ENCODE measurements at places on chromosomes 5 and 9.

DNA sequence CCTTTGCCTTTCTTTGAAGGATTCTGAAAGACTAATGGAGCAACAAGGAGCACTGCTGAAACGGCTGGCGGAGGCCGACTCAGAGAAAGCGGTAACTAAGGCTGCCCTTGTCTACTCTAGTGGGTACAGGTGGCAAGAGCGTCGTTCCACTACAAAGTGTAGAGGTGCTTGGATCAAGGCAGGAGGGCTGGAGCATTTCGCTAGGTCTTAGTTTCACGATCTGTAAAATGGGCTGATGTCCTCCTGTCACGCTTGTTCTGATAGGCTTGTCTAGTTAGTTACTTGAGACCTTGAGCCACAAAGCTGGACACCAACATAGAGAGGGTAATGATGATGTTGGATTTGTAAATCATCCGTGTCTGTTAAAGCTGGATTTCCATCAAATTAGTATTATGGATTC is 23.0 kb upstream of the GLE1 start:
- no peak for DNase-seq

- no peak for DNase-seq
These were observed 22.0 kb upstream of the PIK3R1 start for GRCh38 chr5:68193481-68194036.

GRCh38 chr5:173196133-173196952 is 38.7 kb downstream of the NKX2-5 start:
- DNase-seq: no peak

GRCh38 chr9:120480707-120481106 is 99.3 kb downstream of the CDK5RAP2 start:
- DNase-seq: no peak

DNA sequence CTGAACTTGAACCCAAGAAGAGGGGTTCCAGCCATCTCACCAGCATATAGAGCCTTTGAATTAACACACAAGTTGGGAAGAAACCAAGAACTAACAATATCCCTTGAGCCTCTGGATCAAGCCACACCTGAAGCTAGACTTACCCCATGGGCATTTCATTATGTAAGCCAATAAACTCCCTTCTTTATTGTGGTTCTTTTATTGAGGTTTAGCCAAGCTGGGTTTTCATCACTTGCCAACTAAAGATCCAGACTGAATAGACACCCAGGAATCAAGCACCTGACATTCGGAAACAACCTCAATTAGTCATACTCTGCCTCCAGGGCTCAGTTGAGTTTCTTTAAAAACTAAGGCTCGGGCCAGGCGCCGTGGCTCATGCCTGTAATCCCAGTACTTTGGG is 226.7 kb downstream of the AGTPBP1 start:
- no peak for DNase-seq

DNA sequence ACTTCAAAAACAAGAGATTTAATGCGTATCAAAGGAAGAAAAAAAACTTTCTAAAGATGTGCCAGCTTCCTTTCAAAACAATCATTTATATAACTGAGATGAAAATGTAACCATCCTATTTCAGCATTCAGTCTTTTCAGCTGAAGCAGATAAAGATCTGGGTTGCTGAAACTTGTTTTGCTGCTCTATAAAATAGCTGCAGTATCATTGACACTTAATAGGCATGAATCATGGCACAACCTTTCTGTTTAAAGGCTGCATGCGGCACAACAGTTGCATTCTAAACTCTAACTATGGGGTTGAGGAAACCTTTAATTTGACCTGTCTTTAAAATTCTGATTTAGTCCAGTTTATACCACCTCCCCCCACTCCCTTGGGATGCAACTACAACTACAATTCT is 196.7 kb downstream of the MPDZ start:
- DNase-seq: no peak

DNA sequence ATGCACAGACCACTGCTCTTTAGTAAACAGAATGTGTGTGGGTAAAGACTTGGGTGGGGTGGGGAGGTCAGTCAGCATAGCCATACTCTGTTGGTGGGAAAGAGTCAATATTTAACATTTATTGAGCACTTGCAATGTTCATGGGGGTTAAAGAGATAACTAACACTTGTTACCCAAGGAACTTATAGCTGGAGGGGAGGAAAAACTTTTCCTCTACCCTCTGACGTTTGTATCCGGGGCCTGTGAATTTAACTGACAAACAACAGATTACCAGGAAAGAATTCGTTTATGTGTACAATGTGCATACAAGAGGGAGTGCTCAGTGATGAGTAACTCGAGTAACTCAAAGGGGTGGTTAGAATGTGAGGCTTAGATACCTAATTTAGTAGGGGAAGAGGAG is 6.8 kb upstream of the CLINT1 start:
- DNase-seq: no peak

GRCh38 chr9:109276469-109277440 is 44.1 kb downstream of the EPB41L4B start:
- DNase-seq: no peak

DNA sequence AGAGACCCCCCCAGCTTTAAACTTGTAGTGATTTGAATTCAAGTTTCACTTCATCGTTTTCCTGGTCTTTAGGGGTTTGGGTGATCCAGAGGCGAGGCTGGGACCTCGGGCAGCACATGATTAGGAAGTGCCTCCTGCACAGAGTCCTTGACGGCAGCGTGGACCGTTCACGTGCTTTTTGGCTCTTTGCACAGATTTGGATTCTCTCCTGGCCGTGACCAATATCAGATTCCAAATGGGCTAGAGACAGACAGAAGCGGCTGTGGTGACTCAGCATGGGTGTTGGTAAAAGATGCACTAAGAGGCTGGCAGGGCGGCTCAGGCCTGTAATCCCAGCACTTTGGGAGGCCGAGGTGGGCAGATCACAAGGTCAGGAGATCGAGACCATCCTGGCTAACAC is 117.2 kb upstream of the CACNA1B start:
- DNase-seq: no peak

- no peak for DNase-seq
These were observed 1.3 kb downstream of the LPAR1 start for GRCh38 chr9:111036946-111037345.

GRCh38 chr5:124973661-124974060 is 227.2 kb upstream of the ZNF608 start:
- no peak for DNase-seq

DNA sequence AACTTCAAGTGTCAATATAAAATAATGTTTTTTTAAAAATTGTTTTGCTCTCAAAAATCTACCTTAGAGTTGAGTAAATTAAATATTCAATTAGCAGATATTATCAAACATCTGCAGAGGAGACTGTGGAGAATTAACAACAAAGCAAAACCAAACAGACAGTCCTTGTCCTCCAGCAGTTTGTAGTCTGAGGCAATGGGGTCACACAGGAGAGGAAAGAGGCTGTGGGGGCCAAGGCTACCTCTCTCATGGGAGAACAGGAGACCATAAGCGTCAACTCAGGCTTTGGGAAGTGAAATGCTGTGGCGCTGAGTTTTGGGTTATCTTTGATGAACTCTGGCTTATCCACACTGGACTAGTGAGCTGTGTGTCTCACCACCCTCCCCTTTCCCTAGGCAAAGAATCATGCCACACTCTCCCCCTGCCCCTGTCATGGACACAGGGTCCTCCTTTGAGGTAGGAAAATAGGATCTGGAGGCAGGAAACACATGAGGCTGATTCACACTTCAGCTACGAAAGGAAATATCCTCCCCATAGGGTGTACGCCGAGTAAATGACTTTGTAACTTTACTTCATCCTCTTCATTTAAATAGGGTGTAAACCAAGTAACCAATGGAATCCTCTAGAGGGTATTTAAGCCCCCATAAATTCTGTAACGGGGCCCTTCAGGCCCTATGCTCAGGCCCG is 152.7 kb downstream of the FSTL4 start:
- no peak for DNase-seq

DNA sequence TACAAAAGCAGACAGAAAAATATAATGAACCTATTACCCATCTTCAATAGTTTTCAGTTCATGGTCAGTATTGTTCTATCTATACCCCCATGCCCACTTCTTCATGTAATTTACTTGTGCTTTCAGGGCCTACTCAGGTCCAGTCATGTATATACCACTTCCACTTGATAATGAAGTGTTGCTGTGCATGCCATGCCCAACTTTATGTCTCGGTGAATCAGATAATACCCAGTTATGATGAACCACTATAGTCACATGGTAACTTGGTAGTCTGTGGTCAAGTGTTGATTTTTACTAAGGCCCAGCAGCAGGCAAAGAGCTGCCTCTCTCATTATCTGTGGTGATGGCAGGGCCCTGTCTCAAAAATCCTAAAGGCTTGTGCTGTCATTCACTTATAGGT is 70.7 kb upstream of the IL33 start:
- no peak for DNase-seq

GRCh38 chr5:140399979-140400729 is 1.5 kb upstream of the ANKHD1 start:
- no peak for DNase-seq

DNA sequence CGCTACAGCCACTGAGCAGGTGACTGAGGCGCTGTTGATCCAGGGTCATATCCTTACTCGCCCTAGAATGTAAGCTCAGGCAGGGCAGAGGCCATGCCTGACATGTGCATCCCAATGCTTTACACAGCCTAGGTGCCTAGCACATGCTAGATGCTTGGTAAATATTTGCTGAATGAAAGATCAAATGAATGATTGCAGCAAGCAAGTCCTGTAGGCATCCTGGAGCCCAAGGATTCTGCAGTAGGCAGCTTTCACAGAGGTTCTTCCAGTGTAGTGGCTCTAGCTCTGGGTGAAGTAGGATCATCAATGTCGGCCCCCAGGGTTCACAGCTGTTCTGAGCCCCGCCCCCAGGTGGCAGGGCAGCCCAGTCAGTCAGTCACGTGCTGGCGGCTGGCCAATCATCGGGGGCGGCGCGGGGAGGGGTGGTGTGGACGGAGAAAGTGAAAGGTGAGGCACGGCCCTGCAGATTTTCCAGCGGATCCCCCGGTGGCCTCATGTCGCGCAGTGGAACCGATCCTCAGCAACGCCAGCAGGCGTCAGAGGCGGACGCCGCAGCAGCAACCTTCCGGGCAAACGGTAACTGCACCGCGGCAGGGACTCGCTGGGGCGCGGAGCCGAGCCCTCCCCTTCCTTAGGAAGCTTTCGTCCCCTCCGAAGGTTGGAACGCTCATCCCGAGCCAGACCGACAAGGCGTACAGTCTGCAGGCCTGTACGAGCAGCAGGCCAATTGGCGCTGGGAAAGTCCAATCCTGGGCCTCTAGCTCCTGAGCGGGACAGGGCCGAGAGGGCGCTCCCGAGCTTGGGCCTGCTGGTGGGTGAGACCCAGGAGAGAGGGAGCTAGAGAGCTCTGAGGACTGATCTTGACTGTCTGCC is at the start of gene GALT:
GALT (plus strand) TSS at position 465 of the 873 bp plus-strand sequence; CDS start at position 495, 30 bp downstream.
- peak; percentile 93 for DNase-seq

DNA sequence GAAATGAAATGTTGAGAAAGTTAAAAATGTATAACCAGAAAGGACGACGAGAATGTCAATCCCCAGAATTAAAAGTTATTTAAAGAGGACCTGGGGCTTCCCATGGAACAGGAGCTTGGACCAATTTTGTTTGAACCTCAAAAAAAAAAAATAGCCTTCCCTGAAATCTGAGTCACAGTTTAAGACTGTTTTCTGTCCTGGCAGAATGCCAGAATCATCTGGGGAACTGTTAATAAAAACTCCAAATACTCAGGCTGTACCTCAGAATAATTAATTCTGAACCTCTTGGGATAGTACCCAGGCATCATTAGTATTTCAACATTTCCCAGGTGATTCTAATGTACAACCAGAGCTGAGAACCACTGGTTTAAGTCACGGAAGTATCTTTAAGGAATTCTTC is 102.2 kb upstream of the SLCO6A1 start:
- DNase-seq: no peak

GRCh38 chr5:154972476-154973080 is 31.7 kb downstream of the MRPL22 start:
- no peak for DNase-seq

GRCh38 chr9:35416098-35416427 is 73.8 kb upstream of the RUSC2 start:
- DNase-seq: no peak

GRCh38 chr9:130858739-130859705 is 24.0 kb downstream of the ABL1 start:
- DNase-seq: no peak

DNA sequence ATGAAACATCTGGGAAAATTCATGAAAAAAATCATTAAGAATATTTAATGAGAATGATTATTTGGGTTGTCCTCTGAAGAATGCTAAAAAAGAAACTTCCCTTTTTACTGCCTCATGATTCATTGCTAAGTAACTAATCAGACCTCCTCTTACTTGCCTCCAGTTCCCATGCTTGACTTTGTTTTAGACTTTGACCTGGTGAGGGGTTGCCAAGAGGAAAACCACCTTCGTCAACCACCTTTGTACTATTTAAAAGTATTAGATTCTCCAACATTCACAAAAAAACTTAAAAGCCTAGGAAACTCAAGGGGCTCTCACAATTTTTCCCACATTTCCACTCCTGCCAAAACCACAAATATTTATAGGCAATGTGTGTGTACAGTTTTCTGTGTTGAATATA is 115.2 kb upstream of the ST8SIA4 start:
- no peak for DNase-seq

GRCh38 chr5:178730940-178731265 is 444 bp upstream of the ZNF354A start:
- no peak for DNase-seq

- no peak for DNase-seq
These were observed 39.8 kb upstream of the FLT4 start for GRCh38 chr5:180689071-180689694.

DNA sequence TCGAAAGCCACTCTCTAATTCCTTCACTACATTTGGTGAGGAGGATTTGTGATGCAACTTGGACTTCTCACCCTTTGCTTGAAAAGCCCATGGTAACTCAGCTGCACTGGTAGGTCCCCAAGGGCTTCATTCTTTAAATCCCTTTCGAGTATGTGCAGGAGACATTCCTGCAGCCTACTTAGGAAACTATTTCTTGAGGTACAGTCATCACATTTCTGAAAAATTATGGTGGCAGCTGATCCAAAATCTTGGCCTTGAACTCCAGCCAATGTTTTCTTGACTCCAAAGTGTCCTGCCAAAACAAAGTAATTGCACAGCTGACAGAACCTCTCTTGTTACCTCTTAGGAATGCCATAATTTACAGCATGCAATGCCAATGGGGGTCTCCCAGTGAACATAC is 99.7 kb downstream of the NPR3 start:
- no peak for DNase-seq

GRCh38 chr9:82805027-82805426 is 257.9 kb downstream of the RASEF start:
- DNase-seq: no peak

- no peak for DNase-seq
These were observed 25.1 kb downstream of the FGF18 start for GRCh38 chr5:171444582-171444981.

GRCh38 chr5:140041492-140042392 is 1.4 kb downstream of the NRG2 start:
- peak; percentile 95 for DNase-seq

GRCh38 chr9:133956520-133957076 is 35.5 kb downstream of the VAV2 start:
- peak; percentile 78 for DNase-seq

GRCh38 chr5:168020542-168021294 is 270.7 kb upstream of the WWC1 start:
- no peak for DNase-seq

- no peak for DNase-seq
These were observed 26.0 kb downstream of the GPBP1 start for GRCh38 chr5:57199866-57200265.

Data from pancreas (tissue), 10 donors.